ENCODE measurements at places on chromosomes 11 and 22. TPM values are rescaled to one million over a fixed set of nuclear protein-coding genes. Genes with fewer than 3 reads are reported as not detected.

ANGPTL5 gene
- total RNA-seq, result 5.6 TPM

TMEM134 gene
- 54.2 TPM for total RNA-seq

PLA2G3 gene
- not detected for total RNA-seq

CASP5 gene
- total RNA-seq, result 1.3 TPM

TP53AIP1 gene
- total RNA-seq, result 0.33 TPM

DNA sequence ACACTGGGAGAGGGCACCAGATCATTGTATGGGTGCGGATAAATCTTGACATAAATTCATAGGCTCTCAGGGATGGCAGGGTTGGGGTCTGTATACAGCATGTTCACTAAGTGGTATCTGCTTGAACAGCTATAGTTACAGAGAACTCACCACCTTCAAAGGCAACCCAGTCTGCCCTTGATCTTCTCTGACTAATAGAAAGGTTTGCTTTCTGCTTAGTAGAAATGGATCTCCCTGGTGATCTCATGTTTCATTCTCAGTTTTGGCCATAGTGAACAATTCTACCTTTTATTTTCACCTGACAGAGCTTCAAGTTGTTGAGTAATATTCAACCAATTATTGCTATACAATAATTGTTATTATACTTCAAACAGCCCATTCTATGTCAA is 32.4 kb downstream of the CNTF start:
- no peak for DNase-seq

- DNase-seq, result no peak
Observed at GRCh38 chr22:30763815-30764673, 69.4 kb downstream of the OSBP2 start.

DNA sequence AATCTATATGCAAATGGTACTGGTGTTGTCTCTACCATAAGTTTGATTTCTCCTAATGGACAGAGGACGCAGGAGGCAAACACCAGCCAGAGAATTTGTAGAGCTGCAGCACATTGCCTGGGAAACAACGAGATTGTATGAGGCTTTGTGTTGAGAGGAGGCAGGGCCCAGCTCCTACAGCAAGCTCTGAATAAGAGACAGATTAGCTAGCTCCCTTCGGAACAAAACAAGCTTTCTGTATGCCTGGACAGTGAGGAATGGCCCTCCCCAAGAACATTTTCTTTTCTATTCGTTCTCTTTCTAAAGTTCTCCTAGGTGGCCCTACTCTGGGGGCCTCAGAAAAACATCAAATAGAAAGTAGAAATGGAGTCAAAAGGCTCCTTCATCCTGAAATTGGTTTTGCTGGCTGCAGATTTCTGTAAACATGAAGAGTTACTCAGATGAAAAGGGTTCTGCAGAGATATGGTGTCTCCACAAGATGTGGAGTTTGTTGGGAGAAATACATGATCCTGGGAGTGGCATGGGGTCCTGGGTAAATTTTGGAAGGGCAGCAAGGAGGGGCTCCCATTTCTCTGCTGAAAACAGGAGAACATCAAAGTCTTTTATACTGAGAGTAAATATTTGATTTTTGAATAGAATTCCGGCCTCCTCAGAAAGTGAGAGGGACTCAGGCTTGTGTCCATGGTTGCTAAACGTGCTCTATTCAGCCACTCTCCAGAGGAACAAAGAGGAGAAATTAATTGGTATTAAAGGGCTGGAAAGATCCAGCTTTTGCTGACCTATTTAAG is 6.8 kb upstream of the HEPACAM start:
- DNase-seq, result no peak

DNA sequence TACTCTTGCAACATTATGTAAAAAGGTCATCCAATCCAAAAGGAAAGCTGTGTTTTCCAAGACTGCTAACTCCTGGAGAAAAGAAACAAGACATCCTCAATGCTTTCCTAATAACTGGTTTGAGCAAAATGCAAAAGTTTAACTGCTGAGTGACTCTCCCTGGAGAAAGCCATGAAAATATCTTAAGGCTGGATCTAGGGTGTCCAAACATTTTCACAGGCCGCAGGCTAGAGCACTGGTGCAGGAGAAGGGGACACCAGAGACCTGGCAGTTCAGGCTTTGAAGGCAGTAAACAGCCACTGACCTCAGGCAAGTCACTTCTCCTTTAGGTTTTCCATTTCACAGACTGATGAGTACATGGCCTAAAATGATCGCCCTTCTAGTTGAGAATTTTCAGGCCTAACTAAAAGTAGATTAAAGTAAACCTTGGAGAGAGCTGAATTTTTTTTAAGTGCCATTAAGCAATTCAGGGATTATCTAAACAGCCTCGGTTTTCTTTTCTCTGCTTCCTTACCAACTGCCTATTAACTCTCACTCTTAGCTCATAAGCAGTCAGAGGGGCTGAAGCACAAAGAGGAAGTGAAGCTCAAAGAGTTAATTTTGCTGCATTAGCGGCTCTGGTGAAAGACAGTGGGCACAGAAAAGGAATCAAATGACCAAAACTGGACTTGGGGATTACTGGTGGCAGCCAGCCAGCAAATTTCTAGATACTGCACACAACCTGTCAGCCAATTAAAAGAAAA is 2.3 kb downstream of the CHKA start:
- DNase-seq, result no peak

DNA sequence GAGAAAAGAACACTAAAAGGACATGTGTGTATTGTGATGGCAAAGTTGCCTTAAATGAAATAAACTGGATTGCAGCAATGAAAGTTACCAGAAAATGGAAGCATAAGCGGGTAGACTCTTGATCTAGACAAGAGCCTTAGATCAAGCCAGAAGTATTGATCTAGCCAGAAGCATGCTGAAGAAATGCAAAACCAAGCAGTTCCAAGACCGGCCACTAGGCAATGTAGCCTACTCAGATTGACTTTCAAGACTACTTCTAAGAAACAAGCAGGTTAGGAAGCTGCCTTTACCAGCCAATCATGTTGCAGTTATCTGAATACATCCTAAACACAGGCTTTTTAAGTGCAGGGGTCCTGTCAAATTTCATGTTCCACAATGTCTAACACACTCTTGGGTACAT is 54.6 kb downstream of the KCNA4 start:
- DNase-seq, result no peak

DNA sequence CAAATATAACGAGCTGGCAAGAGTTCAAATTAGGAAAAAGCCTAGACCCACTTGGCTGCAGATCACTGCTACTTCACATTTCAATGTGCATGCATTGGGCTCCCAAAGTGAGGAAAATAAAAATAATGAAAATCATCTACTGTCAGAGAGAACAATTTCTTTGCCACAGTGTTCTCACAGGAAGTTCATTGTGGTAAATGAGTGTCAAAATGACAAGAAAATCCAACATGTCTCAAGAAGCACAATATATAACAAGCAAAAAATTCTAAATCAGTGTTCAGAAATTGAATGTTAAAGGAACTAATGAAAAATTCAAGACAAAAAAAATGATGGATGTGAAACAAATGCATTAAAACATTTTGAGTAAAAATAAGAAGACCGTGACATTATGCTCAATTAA is 31.3 kb downstream of the RCN1 start:
- no peak for DNase-seq

- peak; percentile 93 for DNase-seq
Observed at GRCh38 chr11:67248653-67249052, 17.6 kb upstream of the GRK2 start.

- DNase-seq, result no peak
Observed at GRCh38 chr11:19861171-19861570, 148.5 kb downstream of the NAV2 start.

DNA sequence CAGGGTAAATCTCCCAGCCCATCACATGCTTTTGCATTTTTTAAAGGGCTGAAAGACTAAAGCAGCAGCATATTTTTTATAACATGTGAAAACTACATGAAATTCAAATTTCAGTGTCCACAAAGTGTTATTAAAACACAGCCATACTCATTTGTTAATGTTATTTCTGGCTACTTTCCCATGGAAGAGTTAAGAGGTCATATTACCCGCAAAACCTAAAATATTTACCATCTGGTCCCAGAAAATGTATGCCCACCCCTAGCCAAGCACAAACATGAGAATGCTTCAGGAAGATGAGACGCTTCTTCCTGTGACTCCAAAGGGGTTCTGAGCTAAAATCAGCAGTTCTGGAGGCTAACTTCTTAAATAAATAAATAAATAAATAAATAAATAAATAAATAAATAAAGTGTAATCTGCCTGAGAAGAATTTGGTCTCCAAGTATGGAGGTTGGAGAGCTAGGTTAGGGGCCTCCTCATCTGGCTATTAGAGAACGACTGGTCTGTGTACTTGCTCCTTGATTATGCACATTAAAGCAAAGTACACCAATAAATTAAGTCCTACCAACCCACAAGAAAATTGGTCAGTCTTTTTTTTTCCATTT is 9.7 kb downstream of the IMMP1L start:
- DNase-seq, result no peak

DNA sequence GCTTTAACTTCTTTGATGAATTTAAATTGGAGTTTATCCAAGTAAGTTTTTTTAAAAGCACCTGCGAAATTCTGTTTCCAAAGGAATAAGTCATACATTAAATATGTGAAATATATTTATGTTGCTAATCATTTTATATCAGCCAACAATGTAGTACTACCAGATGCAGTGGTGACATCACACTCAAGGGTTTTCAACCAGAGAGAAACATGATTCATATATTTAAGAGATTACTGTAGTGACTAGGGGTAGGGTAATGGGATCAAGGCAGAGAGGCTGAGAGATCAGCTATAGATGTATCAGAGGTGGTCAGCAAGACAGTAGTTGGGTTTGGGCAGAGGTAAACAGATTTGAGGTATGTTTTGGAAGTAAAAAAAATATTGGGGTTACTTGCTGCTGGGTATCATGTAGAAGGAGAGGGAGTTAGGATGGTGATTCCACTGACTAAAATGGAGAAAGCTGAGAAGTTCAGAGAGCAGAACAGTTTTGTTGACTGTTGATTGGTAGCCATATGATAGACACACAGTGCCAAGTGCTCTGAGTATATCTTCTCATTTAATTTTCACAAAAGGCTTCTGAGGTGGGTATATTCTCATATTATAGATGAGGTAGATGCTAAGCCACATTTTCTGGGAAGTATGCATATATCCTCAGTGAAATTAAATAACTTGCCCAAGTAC is 39.4 kb downstream of the CEP57 start:
- DNase-seq, result no peak

DNA sequence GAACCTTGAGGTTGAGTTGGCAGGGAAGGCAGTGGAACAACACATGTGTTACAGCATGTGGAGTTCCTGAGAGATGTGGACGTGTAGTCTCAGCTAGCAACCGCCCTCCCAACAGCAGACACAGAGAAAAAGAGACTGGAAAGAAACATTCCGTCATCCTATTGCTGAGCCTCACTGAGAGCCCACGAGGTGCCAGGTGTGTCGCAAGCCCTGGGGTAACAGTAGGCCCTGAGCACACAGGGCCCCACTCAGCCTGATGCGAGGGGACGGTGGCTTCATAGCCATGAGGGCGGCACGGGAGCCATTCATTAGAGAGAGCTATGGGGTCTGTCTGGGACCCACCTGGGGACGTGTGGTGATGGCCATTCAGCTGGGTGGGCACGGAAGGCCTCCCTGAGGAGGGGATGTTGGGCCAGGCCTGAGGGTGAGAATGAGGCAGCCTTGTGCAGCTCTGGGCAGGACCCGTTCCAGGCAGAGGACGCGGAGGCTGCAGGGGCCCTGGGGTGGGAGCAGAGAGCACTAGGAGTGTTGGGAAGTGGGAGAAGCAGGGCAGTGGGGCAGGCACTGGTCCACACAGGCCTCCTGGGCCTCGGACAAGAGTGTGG is 26.2 kb downstream of the MPPED1 start:
- no peak for DNase-seq

GRCh38 chr11:65546217-65546958 is 11.8 kb downstream of the LTBP3 start:
- DNase-seq, result peak; percentile 88

- no peak for DNase-seq
Observed at GRCh38 chr11:30440510-30440909, 117.6 kb downstream of the ARL14EP start.

- no peak for DNase-seq
Observed at GRCh38 chr11:95702526-95702925, 87.1 kb downstream of the FAM76B start.

DNA sequence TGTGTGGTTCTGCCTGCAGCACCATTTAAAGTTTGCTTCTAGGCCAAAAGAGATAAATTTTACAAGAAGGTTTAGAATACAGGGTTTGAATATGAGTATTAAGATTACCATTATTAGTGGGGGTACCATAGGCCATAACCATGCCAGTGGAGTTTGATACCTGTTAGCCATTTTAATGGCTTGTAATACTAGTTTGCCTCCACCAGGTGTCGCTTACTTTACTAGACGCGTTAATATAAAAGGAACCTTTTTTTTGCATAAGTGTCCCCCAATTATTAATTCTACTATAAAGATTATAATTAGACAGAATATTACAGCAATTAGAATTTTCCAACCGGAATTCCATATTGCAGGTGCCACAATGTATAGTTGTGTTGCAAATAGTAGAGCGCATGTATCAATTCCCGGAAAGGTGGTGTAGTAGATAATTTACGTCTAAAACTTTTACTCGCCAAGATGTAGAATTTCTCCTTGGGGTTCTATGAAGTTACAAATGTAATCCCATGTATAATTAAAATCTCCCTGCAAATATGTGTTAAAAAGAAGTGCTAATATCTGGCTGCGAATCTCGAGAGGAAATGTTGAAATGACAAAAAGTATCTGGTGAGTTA is 16.1 kb downstream of the MS4A6E start:
- no peak for DNase-seq

DNA sequence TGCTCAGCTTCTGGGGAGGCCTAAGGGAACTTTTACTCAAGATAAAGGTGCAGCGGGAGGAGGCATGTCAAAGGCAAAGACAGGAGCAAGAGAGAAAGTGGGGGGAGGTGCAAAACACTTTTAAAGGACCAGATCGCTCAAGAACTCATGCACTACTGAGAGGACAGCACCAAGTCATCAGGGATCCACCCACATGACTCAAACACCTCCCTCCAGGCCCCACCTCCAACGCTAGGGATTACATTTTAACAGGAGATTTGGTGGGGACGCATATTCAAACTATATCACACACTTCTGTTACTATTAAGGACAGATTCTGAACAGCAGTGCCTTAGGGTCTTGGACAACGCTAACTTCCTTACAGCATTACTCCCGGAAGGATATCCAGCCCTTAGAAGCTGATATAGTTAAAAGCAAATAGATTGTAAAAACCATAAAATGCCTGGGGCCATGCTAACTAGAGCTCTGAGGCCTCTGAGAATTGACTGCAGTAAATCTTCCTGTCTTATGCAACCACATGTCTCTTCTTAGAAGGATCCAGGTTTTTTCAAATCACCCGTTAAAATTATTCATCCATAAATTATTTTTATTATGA is 16.7 kb upstream of the ZC3H12C start:
- DNase-seq, result no peak

- no peak for DNase-seq
Observed at GRCh38 chr22:25451480-25452114, 112.9 kb upstream of the GRK3 start.

DNA sequence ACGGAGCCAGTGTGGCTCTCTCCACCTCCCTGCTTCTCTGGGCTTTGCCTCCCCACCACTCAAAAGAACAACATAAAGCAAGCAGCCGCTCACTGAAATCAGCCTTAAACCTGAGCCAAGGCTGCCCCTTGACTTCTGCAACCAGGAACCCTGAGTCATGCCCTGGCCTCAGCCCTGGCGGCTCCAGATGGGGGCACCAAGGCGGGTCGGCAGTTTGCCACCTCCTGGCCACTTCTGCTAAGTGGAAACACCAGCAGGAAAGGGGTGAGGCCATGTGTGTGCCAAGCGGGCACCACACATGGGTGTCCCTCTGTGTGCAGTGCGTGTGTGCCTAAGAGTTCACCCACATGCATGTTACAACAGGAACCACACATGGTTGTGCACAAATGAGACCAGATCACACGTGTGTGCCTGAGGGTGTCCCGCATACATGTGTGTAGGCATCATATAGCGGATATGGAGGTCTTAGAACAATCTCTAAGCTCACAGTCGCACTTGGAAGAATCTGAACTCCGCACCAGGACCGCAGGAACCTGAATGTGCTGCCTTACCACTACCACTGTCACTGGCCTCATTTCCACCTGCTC is 221.2 kb downstream of the MN1 start:
- DNase-seq, result no peak
